Activated CD8-positive, alpha-beta memory T cell treated with anti-CD3 and anti-CD28 coated beads, Interleukin-2, amount 50 U/mL, for 4 hours (primary cell): ENCODE measurements at places on chromosomes 11 and 22.

DNA sequence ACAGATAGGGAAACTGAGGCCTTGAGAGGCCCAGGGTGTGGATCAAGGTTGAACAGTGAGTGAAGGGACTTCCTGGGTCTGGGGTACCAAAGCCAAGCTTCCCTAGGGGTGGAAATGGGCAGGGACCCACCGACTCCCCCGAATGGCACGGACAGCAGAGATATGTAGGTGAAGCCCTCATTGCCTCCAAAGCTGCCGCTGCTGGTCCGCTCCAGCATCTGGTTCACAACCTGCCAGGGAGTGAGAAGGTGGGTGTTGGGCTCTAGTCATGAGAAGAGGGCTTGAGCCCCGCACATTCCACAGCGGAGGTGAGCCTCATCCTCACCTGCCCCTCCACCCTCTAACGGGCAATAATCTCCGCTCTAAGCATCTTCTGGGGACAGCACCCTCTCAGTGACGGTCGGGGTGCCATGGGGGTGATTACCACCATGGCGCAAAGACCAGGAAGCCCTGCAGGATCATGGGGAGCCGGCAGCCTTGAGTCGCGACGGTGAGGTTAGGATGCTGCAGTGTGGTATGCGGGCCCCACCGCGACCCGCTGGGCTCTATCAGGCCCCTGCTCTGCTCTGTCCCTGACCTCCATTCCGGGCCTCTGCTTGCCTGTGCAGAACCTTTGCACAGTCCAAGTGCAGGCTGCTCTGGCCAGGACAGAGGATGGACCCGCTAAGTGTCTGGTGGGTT lies 10.8 kb downstream of the ALDH3B2 start:
- no peak for DNase-seq

DNA sequence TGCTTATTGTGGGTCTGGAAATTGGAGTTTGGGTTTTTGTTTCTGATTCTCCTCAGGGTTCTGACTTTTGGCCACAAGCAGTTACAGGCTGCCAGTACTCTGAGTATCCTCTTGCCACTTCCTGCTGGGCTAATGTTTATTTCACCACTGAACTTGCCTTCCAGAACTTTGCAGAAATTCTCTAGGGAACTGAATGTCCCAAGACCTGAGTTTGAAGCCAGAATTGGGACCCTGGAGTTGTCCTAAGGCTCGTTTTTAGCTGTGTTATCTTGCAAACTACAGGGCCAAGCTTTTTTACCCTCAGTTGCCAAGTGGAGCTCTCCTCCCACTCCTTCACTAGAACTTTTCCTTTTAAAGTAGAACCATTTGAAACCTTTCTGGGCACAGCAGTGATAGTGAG lies 89.9 kb downstream of the FAT3 start:
- DNase-seq = no peak

GRCh38 chr11:87924125-87924524 lies 251.1 kb downstream of the RAB38 start:
- no peak for DNase-seq

DNA sequence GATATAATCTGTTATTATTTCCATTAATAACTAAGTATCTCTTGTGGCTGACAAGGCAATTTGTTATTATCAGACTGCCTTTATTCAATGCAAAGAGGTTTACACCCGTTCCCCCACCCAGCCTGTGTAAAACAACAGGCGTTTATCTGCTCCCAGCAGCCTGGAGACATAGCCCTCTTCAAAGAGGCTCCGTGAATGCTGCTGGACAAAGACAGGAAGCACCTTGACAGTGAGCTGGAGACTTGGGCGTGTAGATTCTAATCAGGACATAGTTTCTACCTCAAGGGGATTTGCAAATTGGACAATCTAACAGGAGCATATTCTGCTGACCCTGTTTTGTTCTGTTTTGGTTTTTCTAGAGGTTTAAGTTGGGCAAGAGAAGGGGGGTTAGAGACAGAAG lies 733.0 kb upstream of the KIRREL3 start:
- no peak for DNase-seq

DNA sequence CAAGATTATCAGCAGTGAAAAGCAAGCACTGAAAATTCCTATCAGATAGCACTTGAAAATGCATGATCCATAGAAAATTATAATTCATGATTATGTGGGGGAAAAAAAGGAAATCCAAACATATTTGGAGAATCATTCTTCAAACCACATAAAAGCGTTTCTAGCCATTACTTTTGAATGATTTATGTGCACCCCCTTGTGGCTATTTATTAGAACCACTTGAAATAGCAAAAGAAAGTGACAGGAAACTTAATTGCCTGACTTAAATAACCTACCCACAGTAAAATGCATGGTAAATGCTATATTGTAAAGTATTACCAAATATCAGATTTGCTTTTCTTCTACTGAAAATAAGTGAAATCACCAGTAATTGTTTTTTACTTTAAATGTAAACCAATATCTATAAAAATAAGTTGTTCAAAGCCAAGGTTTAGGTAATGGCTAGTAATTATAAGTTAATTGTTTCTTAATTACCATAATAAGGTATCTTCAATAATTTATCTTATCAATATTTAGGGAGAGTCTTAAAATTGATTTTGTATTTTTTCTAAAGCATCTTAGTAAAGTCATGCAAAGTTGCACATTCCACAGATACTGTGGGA lies 168.5 kb downstream of the ARHGAP42 start:
- no peak for DNase-seq

GRCh38 chr11:19506816-19507486 lies 205.7 kb upstream of the NAV2 start:
- DNase-seq = no peak

DNA sequence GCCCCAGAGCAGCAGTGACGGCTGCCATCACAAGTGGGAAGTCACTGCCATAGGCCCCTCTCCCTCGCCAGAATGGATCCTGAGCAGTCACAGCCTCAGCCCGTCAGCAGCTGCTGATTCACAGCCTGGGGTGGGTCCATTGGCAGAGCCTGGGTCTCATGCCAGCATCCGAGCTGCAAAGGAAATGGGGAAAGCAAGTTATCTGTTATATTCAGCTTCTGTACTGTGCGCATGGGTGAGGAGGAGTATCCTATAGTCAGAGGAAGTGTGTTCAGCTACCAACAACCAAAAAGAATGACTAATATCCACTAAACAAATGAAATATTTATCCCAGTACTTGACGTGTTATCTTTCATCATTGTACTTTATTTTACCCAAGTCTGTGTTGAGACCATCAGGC lies 119.7 kb downstream of the RCN1 start:
- DNase-seq = no peak

GRCh38 chr22:37739035-37739434 lies 42.2 kb downstream of the TRIOBP start:
- no peak for DNase-seq

DNA sequence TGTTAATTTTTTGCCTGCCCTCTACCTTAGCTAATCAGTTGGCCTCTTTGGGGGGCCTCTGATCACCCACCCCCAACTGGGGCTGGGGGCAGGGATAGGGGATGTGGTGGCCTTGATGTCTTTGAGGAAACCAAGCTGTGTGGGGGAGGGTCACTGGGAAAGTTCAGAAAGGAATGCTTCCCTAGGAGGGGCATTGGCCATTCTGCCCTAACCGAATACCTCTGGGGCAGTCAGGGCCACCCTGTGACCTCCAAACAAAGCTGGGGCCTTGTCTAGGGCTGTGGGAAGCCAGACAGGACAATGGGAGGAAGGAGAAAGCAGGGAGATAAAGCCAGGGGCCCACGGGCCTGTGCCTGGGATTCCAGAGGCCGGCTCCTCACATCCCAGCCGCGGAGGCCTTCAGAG lies 97.5 kb downstream of the TSPAN18 start:
- no peak for DNase-seq

DNA sequence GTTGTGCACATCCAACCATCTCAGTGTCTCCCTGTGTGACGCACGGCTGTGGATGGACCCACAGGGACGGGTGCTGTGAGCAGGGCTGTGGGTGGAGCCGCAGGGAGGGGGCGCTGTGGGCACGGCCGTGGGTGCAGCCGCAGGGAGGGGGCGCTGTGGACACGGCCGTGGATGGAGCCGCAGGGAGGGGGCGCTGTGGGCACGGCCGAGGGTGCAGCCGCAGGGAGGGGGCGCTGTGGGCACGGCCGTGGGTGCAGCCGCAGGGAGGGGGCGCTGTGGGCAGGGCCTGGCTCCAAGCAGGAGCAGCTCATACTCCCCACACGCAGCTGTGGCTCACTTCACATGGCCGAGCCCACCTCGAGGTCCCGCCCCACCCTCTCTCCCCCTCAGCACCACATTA lies 6.0 kb upstream of the MAPK11 start:
- DNase-seq = no peak

- DNase-seq = no peak
Measured at GRCh38 chr11:36312611-36313472, 16.8 kb downstream of the PRR5L start.

- no peak for DNase-seq
Measured at GRCh38 chr11:73246303-73246702, 25.8 kb upstream of the P2RY6 start.

DNA sequence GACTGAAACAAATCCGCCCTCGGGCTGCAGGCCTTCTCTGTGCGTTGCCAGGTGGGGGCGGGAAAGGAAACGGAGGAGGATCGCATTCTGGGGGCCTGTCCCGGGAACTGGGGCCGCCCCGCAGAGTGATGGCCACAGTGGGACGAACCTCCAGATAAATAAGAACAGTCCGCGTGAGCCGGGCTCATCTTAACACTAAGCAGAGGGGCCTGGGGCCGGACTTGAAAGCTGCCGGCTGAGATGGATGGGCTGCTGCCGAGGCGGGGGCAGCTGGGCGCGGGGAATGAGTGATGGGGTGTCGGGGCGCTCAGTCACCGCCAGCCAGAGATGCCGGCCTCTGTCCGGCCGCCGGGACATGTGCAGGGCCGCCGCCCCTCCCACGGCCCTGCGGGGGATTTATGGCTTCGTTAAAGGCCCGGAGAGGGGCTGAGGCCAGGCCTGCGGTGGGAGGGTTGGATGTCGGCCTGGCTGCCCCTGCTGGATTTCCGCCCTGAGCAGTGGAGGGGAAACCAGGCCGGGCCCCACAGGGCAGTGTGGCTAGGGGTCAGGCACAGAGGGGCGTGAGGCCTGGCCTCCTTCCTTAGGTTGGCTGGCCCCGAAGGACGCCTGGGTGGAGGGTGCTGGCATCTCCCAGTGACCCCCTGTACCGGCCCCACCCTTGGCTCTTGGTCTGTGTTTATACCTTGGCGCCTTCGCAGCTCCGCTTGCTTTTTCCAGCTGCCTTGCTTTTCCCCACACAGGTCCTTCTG lies 45.3 kb upstream of the CD82 start:
- DNase-seq = no peak

GRCh38 chr22:22087854-22088657 lies 105.5 kb upstream of the TOP3B start:
- DNase-seq = no peak

- no peak for DNase-seq
Measured at GRCh38 chr22:36417281-36417686, 29.5 kb upstream of the MYH9 start.

DNA sequence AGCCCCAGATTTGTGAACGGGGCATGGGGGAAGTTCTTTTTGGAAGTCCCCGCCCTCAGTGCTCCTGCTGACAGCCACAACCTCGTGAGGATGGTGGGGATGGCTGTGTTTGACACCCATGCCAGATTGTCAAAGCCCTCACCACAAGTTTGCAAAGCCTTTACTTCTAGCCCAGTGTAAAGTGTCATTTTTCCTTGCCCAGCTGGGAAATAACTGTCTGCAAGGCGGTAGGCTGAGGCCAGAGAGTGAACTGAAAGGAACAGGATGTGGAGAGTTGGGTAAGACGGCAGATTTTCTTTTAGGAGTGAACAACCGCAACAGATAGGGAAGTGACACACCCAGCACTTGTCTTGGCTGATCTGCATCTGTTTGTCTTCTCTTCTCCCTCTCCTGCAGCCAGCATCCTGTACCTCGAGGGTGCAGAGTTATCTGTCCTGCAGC lies 13.6 kb downstream of the IL17RA start:
- no peak for DNase-seq

GRCh38 chr11:60280412-60280811 lies at the start of gene MS4A4A:
Gene MS4A4A (plus strand): TSS chr11:60280666. CDS start chr11:60280676, 10 bp downstream.
- no peak for DNase-seq

GRCh38 chr22:37472418-37473006 lies 13.7 kb downstream of the MFNG start:
- DNase-seq = peak; percentile 57

DNA sequence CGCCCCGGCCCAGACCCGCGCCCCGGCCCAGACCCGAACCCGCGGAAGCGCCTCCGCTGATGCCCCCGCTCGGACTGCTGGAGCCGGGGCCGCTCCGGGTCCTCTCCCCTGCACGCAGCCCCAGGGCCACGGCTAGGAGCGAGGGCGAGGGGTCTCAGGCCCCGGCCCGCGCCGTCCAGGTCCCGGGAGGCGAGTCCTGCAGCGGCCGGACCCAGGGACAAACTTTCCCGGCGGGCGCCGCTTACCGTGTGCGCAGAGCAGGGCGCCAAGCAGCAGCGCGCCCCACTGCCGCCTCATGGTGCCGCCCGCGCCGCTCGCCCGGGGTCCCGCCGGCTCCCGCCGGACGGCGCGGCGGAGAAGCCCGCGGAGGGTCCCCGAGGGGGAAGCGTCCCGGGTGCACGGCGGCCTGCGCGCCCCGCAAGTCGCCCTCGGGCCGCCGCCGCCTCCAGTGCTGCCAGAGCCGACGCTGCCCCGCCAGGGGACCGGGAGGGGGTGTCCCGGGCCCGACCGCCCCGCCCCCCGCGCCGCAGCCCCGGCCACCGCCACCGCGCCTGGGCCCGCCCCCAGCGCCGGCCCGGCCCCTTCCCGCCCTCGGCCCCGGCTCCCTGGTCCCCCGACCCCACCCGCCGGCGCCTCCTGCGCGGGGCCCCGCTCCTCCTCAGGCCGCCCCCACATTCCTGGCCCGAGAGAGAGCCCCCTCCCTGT lies at the start of gene LRP4:
TSS of gene LRP4 (minus strand) at position 468 of the 705 bp plus-strand sequence. CDS start at position 297, 171 bp downstream.
- peak; percentile 45 for DNase-seq

GRCh38 chr11:100835854-100836253 lies 148.8 kb downstream of the ARHGAP42 start:
- no peak for DNase-seq

GRCh38 chr11:78355309-78355705 lies 62.3 kb downstream of the GAB2 start:
- no peak for DNase-seq

DNA sequence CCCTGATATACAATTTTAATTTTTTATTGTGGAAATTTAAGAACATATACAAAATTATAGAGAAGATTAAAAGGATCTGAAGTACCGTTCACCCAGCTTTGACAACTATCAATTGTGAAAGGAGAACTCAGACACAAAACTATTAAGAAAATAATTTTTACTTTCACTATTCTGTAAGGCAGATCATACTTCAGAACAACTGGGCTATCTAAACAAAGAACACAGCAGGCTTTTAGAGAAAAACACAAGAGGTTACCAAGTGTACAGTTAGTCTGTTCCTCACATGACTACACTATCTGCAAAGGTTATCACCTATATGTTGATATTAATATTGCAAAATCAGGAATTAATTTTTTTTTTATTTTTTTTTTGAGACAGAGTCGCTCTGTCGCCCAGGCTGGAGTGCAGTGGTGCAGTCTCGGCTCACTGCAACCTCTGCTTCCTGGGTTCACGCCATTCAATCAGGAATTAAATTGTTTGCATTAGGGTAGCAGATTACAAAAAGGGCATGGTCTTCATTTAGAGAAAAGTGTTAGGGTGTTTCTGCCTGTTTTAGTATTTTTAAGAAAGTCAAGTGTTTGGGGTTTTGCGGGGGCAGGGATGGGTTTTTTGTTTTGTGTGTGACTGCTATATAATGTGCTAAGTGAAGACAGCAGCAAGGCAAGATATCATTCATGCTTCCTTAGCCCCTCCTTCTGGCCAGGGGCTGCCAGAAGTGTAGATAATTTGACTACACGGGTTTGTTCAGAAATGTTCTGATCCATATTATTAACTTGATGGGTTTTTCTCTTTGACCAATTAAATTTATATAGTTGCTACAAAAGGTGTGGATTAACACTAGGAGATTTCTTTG lies 27.6 kb upstream of the SIK2 start:
- no peak for DNase-seq

GRCh38 chr11:65640483-65641296 lies 2.8 kb downstream of the SIPA1 start:
- no peak for DNase-seq
